ENCODE measurements at places on chromosomes 4 and X. TPM values are rescaled to one million over a fixed set of nuclear protein-coding genes. Genes with fewer than 3 reads are reported as not detected.

Gene GPC3
- 0.46 TPM for polyA plus RNA-seq

Gene MAGEA1
- not detected for polyA plus RNA-seq

Gene FGF5
- 0.03 TPM for polyA plus RNA-seq

Gene NFKB1
- 20.1 TPM for polyA plus RNA-seq

Gene PHOX2B
- polyA plus RNA-seq, result 0.60 TPM

Gene ARX
- polyA plus RNA-seq, result 0.10 TPM

Gene KIF4A
- 2.1 TPM for polyA plus RNA-seq

Gene TLL1
- 0.99 TPM for polyA plus RNA-seq

Gene CLCN5
- polyA plus RNA-seq, result 1.8 TPM

Gene PAGE4
- polyA plus RNA-seq, result not detected

Gene ADAMTS3
- 0.17 TPM for polyA plus RNA-seq

Gene C1QTNF7
- 0.46 TPM for polyA plus RNA-seq

Gene CORIN
- polyA plus RNA-seq, result under 0.01 TPM

Gene CHRDL1
- polyA plus RNA-seq, result 3.9 TPM

Gene CDKL5
- polyA plus RNA-seq, result 0.46 TPM

Gene SH3BP2
- 35.6 TPM for polyA plus RNA-seq

Gene VCX2
- polyA plus RNA-seq, result not detected

Gene HSFX2
- polyA plus RNA-seq, result not detected

Gene MMRN1
- polyA plus RNA-seq, result 3.6 TPM

Gene SPIN4
- 1.2 TPM for polyA plus RNA-seq

Gene NAT8L
- polyA plus RNA-seq, result under 0.01 TPM

Gene TMEM156
- polyA plus RNA-seq, result 6.5 TPM

Gene SPANXC
- polyA plus RNA-seq, result not detected

Gene ALAS2
- not detected for polyA plus RNA-seq

Gene ANOS1
- polyA plus RNA-seq, result 0.31 TPM

Gene RBM46
- not detected for polyA plus RNA-seq

Gene CENPE
- polyA plus RNA-seq, result 0.60 TPM

Gene PRDM8
- 1.2 TPM for polyA plus RNA-seq

Gene PCDH18
- 1.8 TPM for polyA plus RNA-seq

Gene MAGEA4
- not detected for polyA plus RNA-seq

Gene FNIP2
- polyA plus RNA-seq, result 17.8 TPM

Gene KCNE5
- not detected for polyA plus RNA-seq

Gene ARR3
- polyA plus RNA-seq, result not detected

Gene MAGIX
- 13.6 TPM for polyA plus RNA-seq

Gene HPGDS
- polyA plus RNA-seq, result 1.0 TPM

Gene DCUN1D4
- 10.7 TPM for polyA plus RNA-seq

Gene SAGE1
- not detected for polyA plus RNA-seq

Gene IL2
- not detected for polyA plus RNA-seq

Gene DCLK2
- 2.5 TPM for polyA plus RNA-seq

Gene NHS
- under 0.01 TPM for polyA plus RNA-seq

Gene VCX3B
- not detected for polyA plus RNA-seq

Gene DUX4
- not detected for polyA plus RNA-seq

Gene MAP7D2
- polyA plus RNA-seq, result 1.8 TPM

Gene MAPK10
- 4.4 TPM for polyA plus RNA-seq

Gene NDNF
- 1.5 TPM for polyA plus RNA-seq

Gene NEUROG2
- not detected for polyA plus RNA-seq

Gene ZFP42
- not detected for polyA plus RNA-seq

Gene FOXO4
- polyA plus RNA-seq, result 19.2 TPM

Gene INTU
- under 0.01 TPM for polyA plus RNA-seq

Gene MFAP3L
- polyA plus RNA-seq, result 0.60 TPM

Gene KLKB1
- polyA plus RNA-seq, result 0.46 TPM

Gene GCNA
- 0.60 TPM for polyA plus RNA-seq

Gene CXorf49
- not detected for polyA plus RNA-seq

Gene VBP1
- 35.0 TPM for polyA plus RNA-seq

Gene CCSER1
- 4.4 TPM for polyA plus RNA-seq

Gene PAGE2
- polyA plus RNA-seq, result not detected

Gene PDE6B
- 4.1 TPM for polyA plus RNA-seq

Gene OTOP1
- not detected for polyA plus RNA-seq

Data from sigmoid colon (tissue), 7 donors.